ENCODE measurements at places on chromosomes 3 and 15. TPM values are rescaled to one million over a fixed set of nuclear protein-coding genes. Genes with fewer than 3 reads are reported as not detected.

The SYNM gene
- 14.0 TPM for total RNA-seq

The CEP70 gene
- total RNA-seq: 53.1 TPM

The OPA1 gene
- 103 TPM for total RNA-seq

The TGM5 gene
- total RNA-seq: not detected

The ATP13A5 gene
- 0.49 TPM for total RNA-seq

The SPINT1 gene
- total RNA-seq: 1.5 TPM

The SLC22A13 gene
- under 0.01 TPM for total RNA-seq

The ACTRT3 gene
- total RNA-seq: 2.2 TPM

The GRK7 gene
- total RNA-seq: 0.25 TPM

The VGLL3 gene
- 2.0 TPM for total RNA-seq

The PDZRN3 gene
- total RNA-seq: 28.0 TPM

The SCAMP5 gene
- total RNA-seq: 49.2 TPM

The FAM107A gene
- 32.2 TPM for total RNA-seq

The ITIH1 gene
- not detected for total RNA-seq

The DUOXA2 gene
- total RNA-seq: not detected

The MITF gene
- total RNA-seq: 0.98 TPM

The AGBL1 gene
- 0.98 TPM for total RNA-seq

The DYNLT2B gene
- 8.6 TPM for total RNA-seq

The UNC13C gene
- 10.8 TPM for total RNA-seq

The GPR149 gene
- 1.7 TPM for total RNA-seq

The MYZAP gene
- 0.25 TPM for total RNA-seq

The CHST14 gene
- total RNA-seq: 2.0 TPM

The KLHL6 gene
- 0.49 TPM for total RNA-seq

The ZCWPW2 gene
- total RNA-seq: 4.2 TPM

The FANCD2OS gene
- not detected for total RNA-seq

The PGBD4 gene
- 3.2 TPM for total RNA-seq

The HRG gene
- not detected for total RNA-seq

The MEX3B gene
- total RNA-seq: 55.3 TPM

The DAG1 gene
- 28.0 TPM for total RNA-seq

The CGNL1 gene
- total RNA-seq: 5.2 TPM

The CAPN3 gene
- 0.49 TPM for total RNA-seq

The TGM4 gene
- not detected for total RNA-seq

The RARRES1 gene
- 1.2 TPM for total RNA-seq

The FANCD2 gene
- 4.2 TPM for total RNA-seq

The BCHE gene
- total RNA-seq: 14.0 TPM

The CAMK2N2 gene
- total RNA-seq: 3.0 TPM

The IGSF10 gene
- total RNA-seq: 0.74 TPM

The ZNF80 gene
- not detected for total RNA-seq

The PIERCE2 gene
- 2.5 TPM for total RNA-seq

Data from temporal lobe (tissue), 4 donors.